SW480 (cell line): ENCODE measurements at places on chromosomes 6 and 20.

- DNase-seq: no peak
These were observed 6.1 kb downstream of the FOXF2 start for GRCh38 chr6:1395506-1395905.

GRCh38 chr6:9250852-9251251 is 815.5 kb upstream of the SLC35B3 start:
- peak; percentile 54 for DNase-seq

GRCh38 chr6:146864300-146864699 is 265.5 kb downstream of the ADGB start:
- no peak for DNase-seq

GRCh38 chr6:105536961-105537360 is 134.1 kb upstream of the PREP start:
- no peak for DNase-seq

DNA sequence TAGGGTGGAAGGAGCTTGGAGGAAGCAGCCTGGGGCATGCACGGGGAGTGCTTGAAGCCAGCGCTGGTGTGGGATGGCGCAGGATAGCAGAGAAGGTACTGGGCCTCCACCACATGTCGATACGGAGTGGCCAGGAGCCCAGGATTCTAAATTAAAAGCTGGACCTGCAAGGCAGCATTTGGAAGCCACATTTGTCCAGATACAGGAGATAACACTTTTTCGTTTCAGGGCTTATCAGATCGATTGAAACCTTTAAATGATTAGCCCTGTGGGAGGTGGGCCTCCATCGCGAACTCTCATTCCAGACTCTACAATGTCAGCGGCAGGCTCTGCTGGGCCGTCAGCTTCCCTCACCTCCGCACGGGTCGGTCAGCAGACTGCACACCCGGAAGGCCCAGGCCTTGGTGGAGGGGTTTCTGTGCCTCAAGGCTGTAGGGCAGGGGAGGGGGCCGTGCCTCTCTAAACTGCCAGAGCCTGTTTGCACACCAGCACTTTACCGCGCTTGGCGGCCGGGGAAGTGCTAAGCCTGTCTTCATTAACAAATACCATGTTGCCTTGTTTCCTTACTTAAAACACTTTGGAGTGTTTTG is 17.9 kb downstream of the EDN3 start:
- no peak for DNase-seq

- no peak for DNase-seq
These were observed 654.8 kb downstream of the RNF144B start for GRCh38 chr6:19041906-19042305.

- no peak for DNase-seq
These were observed 573.6 kb upstream of the EPHA7 start for GRCh38 chr6:93992976-93993375.

DNA sequence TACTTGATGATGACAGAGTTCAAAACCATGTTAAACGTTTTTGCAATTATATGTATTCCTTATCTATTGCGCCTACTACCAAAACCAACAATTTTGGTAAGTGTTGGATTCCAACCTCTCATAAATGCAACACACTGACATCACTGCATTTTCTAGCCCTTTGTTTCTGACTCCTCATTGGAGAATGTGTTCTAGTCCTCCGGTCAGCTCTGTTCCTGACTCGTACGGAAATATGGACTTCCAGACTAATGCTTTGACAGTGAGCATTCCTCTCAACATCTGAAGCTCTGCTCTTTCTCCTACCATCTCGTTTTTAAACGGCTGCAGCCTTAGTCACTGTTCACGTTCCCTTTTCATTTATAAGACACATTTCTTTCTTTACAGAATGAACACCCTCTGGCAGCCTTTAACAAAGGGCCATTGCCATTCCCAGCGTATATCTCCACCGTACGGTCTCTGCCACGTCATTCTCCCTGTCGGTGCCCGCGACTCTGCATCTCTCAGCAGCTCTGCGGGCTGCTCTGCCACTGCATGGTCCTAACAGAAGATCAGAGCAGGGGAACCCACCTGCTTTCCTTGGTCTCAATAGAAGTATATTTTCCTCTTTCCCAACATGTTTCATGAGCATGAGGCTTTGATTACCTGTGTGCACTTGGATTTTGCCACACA is 103.0 kb upstream of the SYNDIG1 start:
- no peak for DNase-seq

DNA sequence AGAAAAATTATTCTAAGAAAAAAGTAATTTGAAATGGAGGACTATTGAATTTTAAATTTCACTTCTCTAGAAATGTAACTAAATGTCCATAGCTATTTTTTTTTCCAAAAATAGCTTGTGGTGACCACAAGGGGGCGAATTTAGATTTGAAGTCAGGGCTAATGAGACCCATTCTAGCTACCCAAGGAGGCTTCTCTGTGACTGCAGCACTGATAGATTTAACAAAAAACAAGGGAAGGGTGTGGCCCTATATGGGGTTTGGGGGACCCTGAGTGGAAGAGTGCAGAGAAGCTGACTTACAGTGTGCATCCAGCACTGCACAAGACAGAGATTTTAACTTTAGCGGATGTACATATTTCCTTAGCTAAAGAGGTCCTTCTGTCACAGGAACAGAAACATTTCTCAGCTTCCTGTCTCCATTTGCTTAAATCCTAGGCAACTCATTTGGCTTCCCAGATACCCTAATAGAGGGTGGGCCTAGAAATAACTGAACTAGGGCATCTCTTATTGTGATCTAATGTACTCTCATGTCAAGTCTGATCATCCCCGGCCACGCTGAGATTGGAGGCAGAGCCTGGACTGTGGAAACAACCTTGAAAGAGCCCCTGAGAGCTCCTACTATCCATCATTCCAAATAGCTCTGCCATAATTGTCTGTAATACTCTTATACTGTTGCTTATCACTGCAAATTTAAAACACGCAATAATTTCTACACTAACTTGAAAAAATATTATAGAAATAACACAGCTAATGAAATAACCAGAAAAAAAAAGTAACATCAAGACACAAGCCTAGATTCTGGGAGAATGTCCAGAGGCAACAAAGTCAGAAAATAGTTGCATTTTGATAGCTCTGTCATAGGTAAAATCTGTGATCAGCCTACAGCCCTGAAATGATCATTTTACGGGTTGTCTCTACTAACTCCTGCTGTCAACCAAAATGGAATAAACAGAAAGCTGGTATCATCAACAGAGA is 93.6 kb downstream of the SNAP91 start:
- DNase-seq: peak; percentile 25

DNA sequence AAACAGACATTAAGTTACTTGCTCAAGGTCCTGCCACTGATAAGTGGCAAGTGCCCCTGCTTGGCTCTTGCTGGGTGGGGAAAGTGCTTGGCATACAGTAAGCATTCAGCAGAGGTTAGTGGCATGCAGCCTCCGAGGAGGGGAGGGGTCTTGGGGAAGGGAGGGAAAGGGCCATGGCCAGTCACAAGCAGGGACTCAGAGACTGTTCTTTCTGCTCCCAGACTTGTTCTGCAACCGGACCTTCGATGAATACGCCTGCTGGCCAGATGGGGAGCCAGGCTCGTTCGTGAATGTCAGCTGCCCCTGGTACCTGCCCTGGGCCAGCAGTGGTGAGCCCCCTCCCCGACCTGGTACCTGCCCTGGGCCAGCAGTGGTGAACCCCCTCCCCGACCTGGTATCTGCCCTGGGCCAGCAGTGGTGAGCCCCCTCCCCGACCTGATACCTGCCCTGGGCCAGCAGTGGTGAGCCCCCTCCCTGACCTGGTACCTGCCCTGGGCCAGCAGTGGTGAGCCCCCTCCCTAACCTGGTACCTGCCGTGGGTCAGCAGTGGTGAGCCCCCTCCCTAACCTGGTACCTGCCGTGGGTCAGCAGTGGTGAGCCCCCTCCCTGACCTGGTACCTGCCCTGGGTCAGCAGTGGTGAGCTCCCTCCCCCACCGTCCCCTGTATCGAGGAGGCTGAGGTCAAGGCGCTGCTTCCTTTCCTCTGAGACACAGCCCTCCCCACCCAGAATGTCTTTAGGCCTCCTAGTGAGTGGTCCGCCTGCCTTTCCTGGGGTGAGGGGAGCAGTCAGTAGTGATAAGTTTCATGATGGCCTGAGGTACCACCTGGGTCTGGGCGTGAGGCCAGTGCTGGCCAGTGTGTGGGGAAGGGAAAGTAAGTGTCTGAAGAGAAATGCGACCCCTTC is 8.9 kb downstream of the GLP1R start:
- DNase-seq: no peak

- DNase-seq: no peak
These were observed 95.9 kb downstream of the GRIK2 start for GRCh38 chr6:101489456-101489855.

- DNase-seq: no peak
These were observed 68.9 kb upstream of the TBXT start for GRCh38 chr6:166236596-166236995.

GRCh38 chr6:144895313-144896278 is 610.5 kb downstream of the UTRN start:
- no peak for DNase-seq

- DNase-seq: no peak
These were observed 596.1 kb downstream of the QKI start for GRCh38 chr6:164010441-164011103.

DNA sequence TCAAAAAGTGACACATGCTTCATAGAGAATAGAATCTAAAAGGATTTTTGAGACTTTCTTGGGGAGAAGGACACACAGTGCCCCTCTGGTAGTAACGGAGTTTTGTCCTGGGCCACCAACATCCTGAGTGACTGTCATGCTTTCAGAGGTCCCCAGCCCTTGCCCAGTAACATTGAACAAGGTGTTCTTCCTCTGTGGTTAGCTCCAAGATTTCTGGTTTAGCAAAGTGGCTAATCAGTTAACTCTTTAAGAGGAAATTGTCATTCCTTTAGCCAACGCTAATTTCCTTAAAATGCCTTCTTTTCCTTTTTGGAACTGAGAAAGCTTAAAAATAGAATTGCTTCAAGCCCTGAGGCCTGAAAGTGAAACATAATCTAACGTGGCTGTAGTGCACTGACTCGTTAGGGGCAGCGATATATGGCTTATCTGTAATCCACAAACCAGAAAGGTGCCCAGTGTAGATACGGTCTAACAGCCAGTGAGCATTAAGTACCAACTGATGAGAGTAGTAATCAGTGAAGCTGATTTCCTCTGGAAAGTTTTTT is 7.8 kb downstream of the E2F3 start:
- DNase-seq: no peak

DNA sequence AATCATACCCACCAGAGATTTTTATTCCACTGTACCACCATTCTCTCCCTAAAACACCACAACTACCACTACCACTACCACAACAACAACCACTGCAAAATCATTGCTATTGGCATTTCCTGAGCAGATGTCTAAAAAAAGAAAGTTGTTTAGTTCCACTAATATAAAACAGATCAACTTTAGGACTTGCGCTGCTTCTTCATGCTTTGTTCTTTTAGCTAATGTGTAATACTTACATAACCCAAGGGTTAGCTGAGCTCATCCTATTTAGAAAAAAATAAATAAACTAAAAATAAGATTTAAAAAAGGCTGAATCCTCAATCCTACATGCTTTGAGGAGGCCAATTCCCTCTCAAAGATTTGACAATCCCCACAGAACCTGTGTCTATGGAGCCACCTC is 11.4 kb downstream of the IYD start:
- no peak for DNase-seq

DNA sequence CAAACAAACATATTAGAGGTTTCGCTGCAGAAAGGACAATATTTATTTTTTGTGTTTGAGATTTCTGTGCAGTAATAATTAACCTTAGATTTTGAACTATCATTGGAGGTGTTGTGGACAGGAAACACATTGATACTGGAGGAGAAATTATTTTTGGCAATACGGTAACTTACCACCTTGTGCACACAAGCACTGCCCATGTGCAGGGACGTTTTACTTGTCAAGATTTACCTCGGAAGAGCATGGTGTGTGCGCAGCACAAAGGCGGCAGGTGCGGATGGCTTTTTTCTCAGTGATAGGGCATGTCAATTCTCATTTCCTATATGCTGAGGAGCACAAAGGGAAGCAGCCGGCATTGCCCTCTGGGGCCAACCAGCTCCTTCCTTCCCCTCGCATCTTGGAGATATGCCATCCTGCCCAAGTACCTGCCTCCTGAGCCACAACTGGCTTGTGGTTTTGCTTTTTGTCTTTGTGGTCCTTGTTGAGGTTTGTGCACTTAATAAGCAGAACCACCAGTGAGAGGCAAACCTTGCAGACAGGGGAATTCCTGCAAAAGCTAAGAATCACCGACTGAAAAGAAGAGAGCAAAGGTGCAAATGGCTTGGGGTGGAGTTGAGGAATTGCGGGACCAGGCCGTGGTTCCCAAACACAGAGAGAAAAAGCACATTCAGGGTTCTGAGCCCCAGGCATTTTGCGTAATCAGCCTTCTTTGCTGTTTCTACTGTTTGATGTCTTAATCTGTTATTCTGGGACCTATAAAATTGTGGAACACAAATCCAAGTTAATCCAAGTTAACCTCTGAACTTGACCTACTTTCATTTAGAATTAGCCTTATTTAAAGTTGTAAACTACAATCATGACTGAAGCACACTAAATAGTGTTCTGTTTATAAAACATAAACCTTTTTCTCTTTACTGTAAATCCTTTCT is 21.9 kb downstream of the SAMD5 start:
- DNase-seq: no peak

- no peak for DNase-seq
These were observed 592 bp downstream of the KCNG1 start for GRCh38 chr20:51022227-51022802.

- no peak for DNase-seq
These were observed 6.1 kb upstream of the FRK start for GRCh38 chr6:116066789-116067188.

DNA sequence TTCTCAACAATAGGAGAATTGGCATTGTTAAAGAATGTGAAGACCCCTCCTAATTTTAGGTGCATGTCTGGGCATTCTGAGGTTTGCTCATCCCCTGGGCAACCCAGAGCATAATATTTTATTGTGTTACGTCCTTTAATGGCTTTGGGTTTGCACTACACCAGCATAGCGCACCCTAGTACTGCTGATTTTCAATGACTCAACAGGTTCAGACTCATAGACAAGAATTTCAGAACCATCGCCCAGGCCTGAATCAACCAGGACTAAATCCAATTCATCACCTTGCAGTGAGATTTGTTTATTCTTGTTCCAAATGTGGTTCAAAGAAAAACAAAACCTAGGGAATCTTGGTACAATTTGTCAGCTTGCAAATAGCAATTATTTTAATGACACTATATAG is 137.8 kb upstream of the PHACTR1 start:
- DNase-seq: no peak

GRCh38 chr6:14379568-14379967 is 262.0 kb downstream of the CD83 start:
- DNase-seq: no peak

GRCh38 chr20:32570401-32571190 is 14.5 kb downstream of the NOL4L start:
- no peak for DNase-seq

GRCh38 chr6:84738996-84739865 is 25.2 kb downstream of the TBX18 start:
- DNase-seq: no peak
